ENCODE measurements at places on chromosomes 5 and 9.

- no peak for DNase-seq
Observed at GRCh38 chr5:103013933-103014552, 105.9 kb downstream of the GIN1 start.

DNA sequence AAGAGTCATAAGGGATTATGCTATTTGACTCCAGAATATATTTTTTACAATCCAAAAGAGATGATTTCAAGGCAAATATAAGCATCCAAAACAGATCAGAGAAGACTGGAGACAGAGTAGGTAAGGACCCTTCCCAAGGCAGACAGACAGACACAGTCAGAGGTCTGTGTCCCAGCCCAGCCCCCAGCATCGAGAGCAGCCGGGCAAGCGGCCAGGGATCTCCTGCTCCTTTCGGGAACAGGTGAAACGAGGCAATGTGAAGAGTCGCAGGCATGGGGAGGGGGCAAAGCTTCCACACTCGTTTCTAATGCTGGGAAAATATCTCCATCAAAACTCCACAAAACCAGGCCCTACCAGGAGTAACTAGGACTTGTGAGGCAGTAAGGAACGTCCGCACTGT, 5.8 kb downstream of the PAEP start:
- DNase-seq = no peak

DNA sequence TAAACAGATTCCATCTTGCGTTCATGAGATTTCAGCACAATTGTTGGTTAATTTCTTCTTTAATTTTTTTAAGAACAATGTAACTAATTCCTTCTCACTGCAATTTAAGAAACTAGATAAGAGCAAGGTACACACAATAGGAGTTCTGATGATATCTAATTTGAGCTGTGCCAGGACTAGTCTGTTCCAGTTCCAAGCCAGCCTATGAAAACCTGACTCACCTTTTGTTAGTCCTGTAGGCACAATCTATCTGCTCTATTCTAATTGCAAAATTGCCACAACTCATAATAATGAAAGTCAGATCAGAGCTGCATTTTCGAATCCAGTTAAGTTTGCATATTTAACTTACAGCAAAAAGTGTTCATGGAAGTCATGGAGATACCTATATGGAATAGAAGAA, 494.1 kb upstream of the TUSC1 start:
- DNase-seq = no peak

DNA sequence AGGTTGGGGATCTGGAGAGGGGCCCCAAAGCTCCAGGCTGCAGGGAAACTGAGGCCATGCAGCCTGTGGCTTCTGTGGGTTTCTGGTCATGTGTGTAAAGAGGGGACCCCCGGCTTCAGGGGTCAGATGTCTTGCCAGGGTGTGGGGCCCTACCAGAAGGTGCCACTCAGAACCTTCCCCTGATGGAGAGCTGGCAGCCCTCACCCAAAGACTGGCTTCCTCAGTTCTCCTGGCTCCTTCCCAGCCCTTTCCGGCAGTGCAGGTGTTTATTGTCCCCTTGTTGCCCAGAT, 11.6 kb upstream of the LAMC3 start:
- no peak for DNase-seq

DNA sequence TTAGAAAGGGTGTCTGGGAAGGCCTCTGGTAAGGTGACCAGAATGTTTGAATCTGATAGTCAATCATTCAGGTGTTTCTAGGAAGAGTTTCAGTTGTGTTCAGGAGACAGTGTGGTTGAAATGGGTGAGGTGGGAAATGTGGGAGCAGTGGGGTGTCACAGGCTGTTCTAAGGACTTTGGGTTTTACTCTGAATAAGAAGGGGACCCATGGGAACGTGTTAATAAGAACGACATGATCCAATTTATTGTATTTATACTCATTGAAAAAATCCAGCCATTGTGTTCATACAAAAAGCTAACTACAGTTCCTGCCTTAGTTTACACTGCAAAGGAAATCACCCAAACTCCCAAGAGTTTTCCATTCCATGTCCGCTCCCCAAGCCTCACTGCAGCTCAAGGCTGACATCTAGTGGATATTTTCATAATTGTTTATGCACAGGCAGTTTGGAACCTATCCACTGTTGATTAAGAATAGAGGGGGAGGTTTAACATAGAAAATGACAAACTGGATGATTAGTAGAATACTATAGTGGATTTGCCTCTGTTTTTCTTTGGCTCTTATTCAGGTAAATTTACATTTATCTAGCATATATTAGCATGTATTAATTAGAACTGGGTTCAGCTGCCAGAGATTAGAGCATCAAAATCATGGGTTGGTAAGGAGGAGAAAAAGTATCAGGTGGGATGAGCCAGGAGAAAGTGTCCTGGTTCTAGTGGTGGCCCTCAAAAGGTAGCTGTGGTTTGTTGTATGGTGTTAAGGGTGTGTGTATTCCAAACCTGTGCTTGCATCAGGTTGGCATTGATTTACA, 17.7 kb downstream of the CAVIN4 start:
- DNase-seq = peak; percentile 26

GRCh38 chr5:56357426-56357825, 124.3 kb upstream of the ANKRD55 start:
- no peak for DNase-seq

- DNase-seq = no peak
Observed at GRCh38 chr5:159061179-159061796, 38.4 kb downstream of the EBF1 start.

- DNase-seq = no peak
Observed at GRCh38 chr5:139634028-139634325, 14.2 kb upstream of the CXXC5 start.

Measured in NCI-H2171 (cell line).